Stimulated activated CD4-positive, alpha-beta T cell treated with anti-CD3 and anti-CD28 coated beads, Interleukin-12 subunit alpha, Interleukin-12 subunit beta, amount 100 ng/mL, for 48 hours (primary cell): ENCODE measurements at places on chromosomes 3 and 15.

DNA sequence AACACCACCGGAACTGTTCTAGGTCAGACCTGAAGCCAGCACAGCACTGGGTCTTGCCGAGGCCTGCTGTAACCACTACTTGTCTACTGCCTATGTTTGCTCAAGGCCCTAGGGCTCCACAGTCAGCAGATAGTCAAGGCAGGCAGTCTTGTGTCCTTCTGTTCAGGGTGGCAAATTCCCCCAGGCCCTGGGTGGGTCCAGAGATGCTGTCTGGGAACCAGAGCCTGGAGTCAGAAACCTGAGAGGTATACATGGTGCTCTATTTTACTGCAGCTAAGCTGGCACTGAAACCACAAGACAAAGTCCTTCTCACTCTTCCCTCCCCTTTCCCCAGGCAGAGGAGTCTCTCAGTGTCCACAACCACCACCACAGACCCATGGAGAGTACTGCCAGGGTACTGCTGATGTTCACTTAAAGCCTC is 89.9 kb downstream of the BBX start:
- DNase-seq: no peak

GRCh38 chr3:181626036-181626435 is 85.7 kb upstream of the SOX2 start:
- DNase-seq: no peak

GRCh38 chr3:73055583-73055982 is 5.9 kb upstream of the EBLN2 start:
- DNase-seq: no peak

- DNase-seq: no peak
Observed at GRCh38 chr3:55202326-55202725, 274.5 kb upstream of the LRTM1 start.

GRCh38 chr15:63189941-63190768 is 749 bp downstream of the RAB8B start:
- DNase-seq: no peak

- DNase-seq: no peak
Observed at GRCh38 chr3:26058901-26059321, 269.0 kb downstream of the OXSM start.
